ENCODE measurements at places on chromosomes 11 and 22.

GRCh38 chr11:120601536-120601935 is 90.0 kb downstream of the GRIK4 start:
- DNase-seq, result no peak

DNA sequence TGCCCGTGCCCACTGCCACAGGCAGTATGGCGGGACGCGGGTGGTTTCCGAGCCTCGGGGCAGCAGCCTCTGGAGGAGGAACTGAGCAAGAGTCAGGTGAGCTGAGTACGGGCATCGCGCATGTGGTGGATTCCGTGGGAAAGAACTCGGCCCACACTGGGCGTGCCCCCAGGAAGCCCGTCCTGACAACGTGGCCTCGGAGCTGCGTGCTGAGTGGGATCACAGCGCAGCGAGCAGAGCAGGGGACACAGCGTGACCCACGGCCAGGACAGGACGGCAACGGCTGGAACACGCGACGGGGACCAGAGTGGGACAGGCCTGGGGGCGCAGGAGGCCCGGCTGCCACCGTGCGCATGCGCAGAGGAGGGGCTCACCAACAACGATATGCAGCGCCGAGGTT is 36.8 kb downstream of the CERK start:
- no peak for DNase-seq

DNA sequence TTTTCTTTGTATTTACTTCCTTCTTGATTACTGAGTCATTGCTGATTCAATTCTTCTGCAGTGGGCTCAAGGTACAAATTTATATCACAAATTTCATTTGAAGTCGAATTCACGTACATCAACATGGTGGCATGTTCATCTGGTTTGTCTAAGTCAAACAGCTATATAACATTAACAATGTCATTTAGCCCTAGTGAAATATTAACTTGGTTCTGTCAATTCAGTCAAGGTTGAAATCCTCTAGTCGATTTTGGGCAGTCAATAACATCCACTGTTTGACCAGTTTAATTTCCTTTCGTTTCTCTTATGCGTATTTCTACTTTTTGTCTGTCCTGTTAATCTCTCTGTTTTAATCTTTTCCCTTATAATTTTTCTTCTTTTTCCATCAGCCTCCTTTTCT is 4.1 kb upstream of the ATXN10 start:
- no peak for DNase-seq

DNA sequence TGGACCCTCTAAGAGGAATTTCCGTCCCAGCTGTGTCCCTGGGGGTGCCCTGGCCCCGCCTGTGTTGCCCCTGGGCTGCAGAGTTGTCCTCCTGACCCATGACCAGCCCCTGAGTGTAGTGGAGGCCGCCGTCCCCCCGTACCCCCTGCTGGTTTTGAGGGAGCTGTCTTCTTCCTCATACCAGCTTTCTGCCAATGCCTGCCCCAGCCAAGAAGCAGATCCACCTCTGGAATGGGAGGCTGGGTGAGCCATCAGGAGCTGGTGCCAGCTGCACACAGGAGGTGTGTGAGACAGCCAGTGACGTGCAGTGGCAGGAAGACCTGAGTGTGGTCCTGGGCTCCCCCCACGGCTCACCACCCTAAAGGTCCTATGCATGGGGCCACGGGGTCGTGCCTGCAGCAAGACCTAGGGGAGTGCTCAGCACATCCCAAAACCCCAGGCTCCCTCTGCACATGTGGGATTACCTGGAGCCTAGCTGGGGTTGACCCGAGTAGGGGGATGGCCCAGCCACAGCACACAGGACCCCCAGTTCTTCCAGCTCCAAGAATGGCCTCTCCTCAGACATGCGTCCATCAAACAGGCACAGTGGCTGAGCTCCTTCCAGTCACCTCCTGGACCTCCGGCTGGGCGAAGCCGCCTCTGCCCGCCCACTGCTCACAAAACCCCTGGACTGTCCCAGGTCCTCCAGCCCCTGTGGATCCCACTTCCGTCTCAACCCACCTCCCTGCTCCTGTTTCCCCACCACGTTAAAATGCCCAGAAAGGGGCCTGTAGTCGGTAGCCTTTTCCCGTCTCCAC is 647.6 kb downstream of the BRD1 start:
- DNase-seq, result no peak

DNA sequence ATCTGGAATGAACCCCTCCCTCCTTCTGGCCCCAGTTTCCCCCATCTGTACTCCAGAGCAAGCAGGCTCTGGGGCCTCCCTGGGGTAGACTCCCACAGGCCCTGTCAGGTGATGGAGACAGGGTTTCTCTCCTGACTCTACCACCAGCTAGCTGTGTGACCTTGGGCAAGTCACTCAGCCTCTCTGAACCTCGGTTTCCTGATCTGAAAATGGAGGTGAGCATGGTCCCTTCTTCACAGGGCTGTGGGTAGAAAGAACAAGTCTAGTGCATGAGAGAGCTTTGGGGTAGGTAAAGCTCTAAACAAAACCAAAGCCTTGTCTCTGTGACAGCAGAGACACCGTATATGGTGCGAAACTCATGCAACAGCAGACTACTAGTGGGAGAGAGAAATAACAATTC is 5.6 kb downstream of the CD5 start:
- DNase-seq, result no peak

GRCh38 chr11:6632116-6633073 is 13.2 kb upstream of the TPP1 start:
- DNase-seq, result no peak

- DNase-seq, result no peak
Observed at GRCh38 chr11:1295086-1295485, 14.3 kb downstream of the TOLLIP start.

GRCh38 chr22:38442967-38443627 is 11.9 kb downstream of the KCNJ4 start:
- no peak for DNase-seq

- no peak for DNase-seq
Observed at GRCh38 chr22:27133019-27133431, 475.6 kb downstream of the MIAT start.

Measured in left forelimb (tissue), 1 donor.